ENCODE measurements at places on chromosomes 13 and 19. TPM values are rescaled to one million over a fixed set of nuclear protein-coding genes. Genes with fewer than 3 reads are reported as not detected.

ZGLP1 gene
- 1.3 TPM for total RNA-seq

TNFRSF19 gene
- 8.0 TPM for total RNA-seq

ZNF132 gene
- 3.3 TPM for total RNA-seq

UCHL3 gene
- total RNA-seq: 47.1 TPM

FGF21 gene
- not detected for total RNA-seq

ITGBL1 gene
- total RNA-seq: 1.3 TPM

CC2D1A gene
- 36.0 TPM for total RNA-seq

PPM1N gene
- total RNA-seq: 1.1 TPM

ZNF570 gene
- total RNA-seq: 8.6 TPM

TEX101 gene
- not detected for total RNA-seq

SPACA4 gene
- total RNA-seq: not detected

CAPN12 gene
- total RNA-seq: 0.34 TPM

GIPR gene
- total RNA-seq: 0.76 TPM

S1PR2 gene
- 3.4 TPM for total RNA-seq

CBY2 gene
- not detected for total RNA-seq

MRPS31 gene
- 13.1 TPM for total RNA-seq

KLK5 gene
- not detected for total RNA-seq

SIAH3 gene
- total RNA-seq: 0.10 TPM

PDE4A gene
- total RNA-seq: 5.3 TPM

EPSTI1 gene
- 17.9 TPM for total RNA-seq

CA11 gene
- 3.2 TPM for total RNA-seq
